ENCODE measurements at places on chromosomes 12 and 14. TPM values are rescaled to one million over a fixed set of nuclear protein-coding genes. Genes with fewer than 3 reads are reported as not detected.
A peak's percentile ranks its signal among the peaks of the same experiment; 100 is the strongest.

DNA sequence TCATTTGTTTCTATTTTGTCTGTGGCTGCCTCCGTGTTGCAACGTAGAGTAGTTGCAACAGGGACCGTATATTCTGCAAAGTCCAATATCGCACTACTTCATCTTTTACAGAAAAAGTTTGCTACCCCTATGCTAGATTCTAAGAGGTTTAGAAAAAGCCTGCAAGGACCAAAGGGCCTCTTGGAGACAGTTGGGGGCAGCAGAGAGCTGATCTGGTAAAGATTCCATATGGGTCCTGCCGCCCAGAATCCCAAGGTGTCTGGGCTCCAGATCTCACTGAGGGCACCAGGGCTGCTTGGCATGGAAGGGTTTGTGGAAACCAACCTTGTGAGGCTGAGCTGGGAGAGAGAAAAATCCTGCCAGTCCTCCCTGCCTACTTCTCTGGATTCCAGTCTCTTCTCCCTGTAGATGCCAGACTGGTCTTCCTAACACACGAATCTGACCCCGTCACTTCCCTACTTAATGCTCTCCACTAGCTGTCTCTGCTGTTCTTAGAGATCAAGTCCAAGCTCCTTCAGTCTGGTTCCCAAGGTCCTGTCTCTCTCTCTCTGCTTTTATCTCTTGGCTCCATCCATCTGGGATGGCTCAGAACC lies 74.6 kb downstream of the GLRX5 start:
- no peak for DNase-seq

DNA sequence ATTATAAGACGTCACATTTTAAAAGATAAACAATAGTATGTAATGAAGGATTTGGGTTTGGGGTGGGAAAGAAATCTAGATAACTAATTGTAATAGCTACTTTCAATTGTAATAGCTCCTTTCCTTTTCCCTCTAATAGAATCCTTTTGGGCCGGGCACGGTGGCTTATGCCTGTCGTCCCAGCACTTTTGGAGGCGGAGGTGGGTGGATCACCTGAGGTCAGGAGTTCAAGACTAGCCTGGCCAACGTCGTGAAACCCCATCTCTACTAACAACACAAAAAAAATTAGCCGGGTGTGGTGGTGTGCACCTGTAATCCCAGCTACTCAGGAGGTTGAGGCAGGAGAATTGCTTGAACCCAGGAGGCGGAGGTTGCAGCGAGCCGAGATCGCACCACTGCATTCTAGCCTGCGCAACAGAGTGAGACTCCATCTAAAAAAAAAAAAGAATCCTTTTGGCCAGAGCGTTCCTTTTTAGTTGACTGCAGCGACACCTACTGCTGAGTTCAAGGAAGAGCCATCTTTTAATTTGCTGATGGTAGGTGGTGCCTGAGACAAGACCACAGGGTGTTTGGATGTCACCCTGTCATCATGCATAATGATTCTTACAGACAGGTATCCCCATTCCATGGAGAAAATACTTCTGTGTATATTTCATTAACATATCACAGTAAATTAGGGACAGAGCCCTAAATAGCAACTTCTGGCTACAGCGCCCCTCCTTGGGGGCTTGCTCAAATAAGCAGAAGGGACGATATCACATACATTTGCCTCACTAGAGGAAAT lies 79.5 kb downstream of the ARMH4 start:
- peak; percentile 39 for DNase-seq

DNA sequence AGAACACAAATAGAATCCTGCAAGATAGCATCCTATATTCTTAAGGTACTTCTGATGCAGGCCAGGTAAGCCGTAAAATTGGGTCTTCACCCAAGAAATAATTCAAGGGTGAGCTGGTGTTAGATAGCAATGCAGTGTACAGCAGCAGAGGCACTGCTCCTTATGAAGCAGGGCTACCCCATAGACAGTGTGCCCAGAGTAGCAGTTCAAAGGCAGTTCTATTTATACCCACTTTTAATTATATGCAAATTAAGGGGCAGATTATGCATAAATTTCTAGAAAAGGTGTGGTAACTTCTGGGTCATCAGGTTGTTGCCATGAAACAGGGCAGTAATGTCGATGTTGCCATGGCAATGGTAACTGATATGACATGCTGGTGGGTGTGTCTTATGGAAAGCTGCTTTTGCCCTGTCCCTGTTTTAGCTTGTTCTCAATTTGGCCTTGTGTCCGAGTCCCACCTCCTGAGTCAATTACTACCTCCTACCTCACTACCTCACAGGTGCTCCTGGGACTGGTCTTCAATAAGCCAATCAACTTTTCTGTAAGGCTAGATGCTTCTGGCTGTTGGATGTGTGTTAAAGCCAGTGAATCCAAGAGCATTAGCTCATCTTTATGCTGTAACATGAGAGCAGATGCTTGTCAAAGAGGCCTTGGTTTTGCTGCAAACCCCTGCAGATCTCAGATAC lies 61.0 kb downstream of the PPM1A start:
- no peak for DNase-seq

- DNase-seq, result no peak
Observed at GRCh38 chr12:27472604-27473003, 26.1 kb downstream of the SMCO2 start.

The TGM1 gene
- 5.7 TPM for total RNA-seq

GRCh38 chr12:115433014-115433634 lies 749.1 kb upstream of the TBX3 start:
- no peak for DNase-seq

DNA sequence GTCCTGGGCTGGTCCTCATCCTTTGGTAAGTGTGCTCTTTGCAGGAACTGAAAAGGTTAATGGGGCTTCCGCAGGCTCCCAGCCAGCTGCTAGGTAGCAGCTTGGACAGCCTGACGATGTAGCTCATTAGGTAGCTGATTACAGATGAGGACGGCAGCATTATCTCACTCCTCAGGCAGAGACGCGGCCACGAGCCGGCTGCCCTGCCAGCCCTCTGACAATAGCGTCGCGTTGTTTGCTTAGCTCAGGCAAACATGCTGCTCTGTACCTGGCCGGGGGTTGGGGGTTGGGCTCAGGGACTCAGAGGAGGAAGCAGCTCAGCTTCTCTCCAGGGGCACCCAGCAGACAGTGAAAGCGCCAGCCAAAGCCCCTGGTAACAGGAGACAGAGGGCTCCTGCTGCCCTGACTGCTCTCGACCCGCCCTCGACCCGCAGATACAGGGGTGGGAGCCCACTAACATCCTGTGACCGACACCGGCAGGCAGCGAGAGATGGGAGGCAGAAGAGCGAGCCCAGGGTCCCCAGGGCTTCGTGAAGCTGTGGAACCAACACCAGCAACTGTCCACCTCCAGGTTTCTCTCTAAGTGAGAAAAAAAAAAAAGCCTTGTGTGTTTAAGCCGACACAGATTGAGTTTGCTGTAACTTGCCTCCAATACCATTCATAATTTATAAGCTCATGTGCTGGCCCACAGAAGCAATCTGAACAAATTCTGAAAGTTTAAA lies 53.4 kb upstream of the DLK1 start:
- no peak for DNase-seq

- DNase-seq, result no peak
Observed at GRCh38 chr12:80813820-80814219, 97.1 kb downstream of the MYF5 start.

GRCh38 chr12:71469258-71469750 lies 29.7 kb downstream of the LGR5 start:
- DNase-seq, result no peak

Measured in activated naive CD8-positive, alpha-beta T cell treated with anti-CD3 and anti-CD28 coated beads, Interleukin-2, amount 10 ng/mL, durations not matched to agents 7 days and 5 days (primary cell).